Fibroblast of skin of right biceps (primary cell): ENCODE measurements at places on chromosomes 12 and 14.
A peak's percentile ranks its signal among the peaks of the same experiment; 100 is the strongest.

DNA sequence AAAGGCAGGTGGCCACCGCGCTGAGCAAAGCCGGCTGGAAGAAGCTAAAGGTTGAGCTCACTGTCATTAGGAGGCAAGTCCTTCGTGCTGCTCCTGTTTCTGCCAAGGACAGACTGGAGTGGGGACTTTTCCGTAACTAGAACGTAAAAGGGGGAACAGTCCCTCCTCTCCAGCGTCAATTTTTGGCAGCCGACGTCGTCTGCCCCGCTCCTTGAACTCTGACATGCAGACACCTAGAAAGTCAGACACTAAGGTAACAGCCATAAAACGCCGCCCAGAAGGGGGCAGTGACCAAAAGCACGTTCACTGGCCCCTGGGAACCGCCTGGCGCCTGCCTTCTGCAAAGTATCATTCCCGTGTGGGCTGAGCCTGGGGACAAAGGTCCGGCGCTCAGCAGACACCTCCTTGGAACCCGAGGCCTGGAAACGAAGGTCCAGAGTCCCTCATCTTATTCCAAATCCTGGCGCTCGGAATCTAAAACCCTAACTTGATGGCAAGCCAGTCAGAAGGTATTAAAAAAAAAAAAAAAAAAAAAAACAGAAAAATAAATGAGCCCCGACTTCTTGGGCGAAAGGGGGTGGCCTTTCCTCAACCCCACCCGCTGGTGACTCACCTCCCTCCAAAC lies 1.1 kb upstream of the LRP1 start:
- DNase-seq, result no peak

DNA sequence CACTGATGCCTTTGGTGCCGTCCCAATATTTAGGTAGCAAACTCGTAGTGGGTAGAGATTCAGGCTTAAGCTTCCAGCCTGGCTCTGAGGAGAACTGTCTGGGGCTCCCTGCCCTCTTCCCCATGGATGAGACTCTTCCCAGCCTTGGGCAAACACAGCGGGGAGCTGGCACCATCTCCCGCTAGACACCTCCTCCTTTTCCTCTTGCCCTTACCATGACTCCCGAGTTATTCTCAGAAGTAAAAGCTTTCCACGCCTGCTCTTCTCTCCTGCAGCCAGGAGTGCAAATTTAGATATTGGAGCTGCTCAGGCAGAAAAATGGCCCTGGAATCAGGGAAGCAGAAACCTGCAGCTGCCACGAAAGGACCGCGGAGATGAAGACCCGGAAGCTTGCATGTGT lies 45.6 kb upstream of the RBM19 start:
- no peak for DNase-seq

DNA sequence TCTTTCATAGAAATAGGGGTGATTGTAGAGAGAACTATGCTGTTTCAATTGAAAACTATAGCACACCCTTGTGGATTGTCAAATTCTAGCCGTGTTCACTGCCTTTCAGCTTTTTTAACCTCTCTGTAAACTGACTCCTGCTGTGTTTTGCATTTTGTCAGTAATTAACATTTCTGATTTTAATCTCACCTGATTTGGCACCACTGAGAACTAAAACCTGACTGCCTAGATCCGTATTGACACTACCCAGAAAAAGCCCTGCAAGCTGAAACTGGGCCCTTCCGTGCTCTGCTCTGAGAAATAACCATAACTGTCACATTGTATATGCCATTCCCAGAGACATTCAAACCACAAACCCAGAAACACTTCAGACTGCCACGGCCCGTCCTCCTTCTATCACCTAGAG lies 26.6 kb upstream of the ETV6 start:
- no peak for DNase-seq

DNA sequence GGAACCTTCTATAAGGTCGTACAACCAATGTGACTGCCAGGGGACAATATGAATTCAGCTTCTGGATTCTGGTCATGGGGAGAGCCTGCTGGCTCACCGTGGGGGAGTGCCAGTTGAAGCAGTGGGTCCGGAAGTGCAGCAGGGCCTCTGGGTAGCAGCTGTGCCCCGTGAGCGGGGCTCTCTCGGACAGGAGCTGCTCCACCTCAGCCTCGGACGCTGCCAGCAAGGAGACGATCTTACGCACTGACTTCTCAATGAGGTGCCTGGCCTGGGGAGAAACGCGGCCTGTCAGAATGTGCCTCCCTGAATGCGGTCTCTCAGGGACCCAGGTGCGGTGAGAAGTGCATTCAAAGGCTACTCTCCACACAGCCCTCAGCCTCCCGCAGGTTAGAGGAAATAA lies 42.0 kb downstream of the LGMN start:
- no peak for DNase-seq

DNA sequence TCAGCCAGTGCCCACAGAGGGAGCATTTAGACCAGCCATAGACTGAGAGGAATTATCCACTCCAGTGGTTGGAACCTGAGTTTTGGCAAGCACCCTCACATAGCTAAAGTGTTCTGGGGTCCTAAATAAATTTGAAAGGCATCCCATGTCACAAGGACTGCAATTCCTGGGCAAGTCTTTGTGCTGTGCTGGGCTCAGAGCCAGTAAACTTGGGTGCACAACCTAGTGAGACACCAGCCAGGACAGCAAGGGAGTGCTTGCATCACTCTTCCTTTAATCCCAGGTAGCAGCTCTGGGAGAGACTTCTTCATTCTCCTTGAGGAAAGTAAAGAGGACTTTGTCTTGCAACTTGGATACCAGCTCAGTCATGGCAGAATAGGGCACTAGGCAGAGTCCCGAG lies 142.0 kb upstream of the FSCB start:
- no peak for DNase-seq

DNA sequence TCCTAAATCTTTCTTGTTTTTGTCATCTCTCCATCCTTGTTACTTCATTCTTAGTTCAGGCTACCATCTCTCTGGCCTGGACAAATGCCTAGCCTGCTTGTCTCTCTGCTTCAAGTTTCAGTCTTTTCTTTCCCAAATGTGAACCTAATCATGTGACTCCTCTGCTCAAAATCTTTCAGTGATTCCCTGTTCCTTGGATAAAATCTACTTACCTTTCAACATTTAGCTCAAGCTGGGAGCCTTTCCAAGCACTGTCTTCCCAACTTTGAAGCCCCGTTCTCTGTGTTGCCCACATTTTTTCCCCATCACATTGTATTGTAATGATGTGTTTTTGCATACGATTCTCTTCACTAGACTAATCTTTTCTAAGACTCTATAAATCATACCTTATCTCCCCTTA lies 24.7 kb downstream of the SLC7A8 start:
- peak; percentile 25 for DNase-seq

DNA sequence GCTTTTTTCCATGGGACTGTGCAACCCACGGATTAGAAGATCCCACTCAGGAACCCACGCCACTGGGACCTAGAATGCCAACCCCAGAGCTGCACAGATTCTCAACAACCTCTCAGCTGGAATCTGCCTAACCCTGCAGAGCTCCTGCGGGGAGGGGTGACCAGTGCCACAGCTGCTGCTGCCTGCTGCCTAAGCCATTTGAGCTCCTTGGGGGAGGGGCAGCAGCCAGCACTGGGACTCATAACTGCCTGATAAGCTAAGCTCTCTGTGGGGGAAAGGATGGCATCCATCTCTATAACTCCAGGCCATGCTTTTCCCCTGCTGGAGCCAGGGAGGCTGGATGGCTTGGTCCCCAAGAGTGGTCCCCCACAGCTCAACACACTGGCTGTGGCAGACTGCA lies 182.8 kb downstream of the SLC5A8 start:
- no peak for DNase-seq

DNA sequence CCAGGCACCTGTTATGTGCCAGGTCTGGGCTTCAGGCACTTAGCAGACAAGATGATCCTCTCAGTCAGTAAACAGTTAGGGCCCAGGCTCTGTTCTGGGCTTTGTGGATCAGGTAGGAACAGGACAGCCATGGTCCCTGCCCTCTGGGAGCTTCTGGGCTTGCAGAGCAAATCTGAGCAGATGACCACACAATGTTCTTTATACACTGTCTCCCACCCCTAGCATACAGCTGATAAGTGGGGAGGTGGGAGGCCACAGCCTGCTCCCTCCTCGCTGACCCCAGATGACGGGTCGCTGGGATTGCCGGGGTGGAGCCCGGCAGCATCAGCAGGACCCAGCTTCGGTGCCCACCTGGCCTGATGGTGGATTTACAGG lies 53.1 kb upstream of the RIN3 start:
- no peak for DNase-seq

DNA sequence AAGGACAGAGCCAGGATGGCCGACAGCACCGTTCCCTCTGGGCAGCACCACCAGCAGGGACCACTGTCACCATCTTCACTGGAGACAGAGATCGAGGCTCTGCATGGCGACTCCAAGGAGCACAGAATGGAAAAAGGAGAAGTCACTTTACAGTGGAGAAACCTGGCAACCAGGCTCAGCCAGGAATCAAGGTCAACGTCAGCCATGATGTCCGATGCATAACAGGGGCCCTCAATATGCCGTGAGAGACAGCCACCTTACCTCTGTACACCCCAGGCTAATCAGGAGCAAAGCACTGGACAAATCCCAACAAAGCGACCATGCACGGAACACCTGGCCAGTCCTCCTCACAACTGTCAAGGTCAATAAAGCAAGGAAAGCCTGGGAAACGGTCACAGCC lies 20.6 kb upstream of the SFSWAP start:
- DNase-seq, result no peak

DNA sequence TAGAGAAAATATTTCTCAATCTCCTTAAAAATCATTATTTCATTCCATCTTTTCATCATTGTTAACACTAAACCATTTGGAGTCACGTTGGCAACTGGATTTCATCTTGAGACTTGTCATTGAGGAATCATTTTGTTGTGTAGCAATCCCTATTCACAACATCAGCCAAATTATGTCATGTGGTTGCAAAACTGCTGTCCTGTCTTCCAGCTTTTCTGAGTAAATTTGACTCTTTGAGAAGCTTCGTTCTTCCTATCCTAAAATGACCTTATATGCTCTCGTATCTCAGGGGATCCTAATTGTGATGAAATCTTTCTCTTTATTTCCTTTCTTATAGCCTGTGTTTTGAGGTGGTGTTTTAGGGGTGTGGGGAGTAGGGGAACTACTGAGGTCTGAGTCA lies 30.6 kb upstream of the KICS2 start:
- peak; percentile 55 for DNase-seq

GRCh38 chr14:89013098-89013504 lies 188.7 kb downstream of the TTC8 start:
- peak; percentile 29 for DNase-seq

DNA sequence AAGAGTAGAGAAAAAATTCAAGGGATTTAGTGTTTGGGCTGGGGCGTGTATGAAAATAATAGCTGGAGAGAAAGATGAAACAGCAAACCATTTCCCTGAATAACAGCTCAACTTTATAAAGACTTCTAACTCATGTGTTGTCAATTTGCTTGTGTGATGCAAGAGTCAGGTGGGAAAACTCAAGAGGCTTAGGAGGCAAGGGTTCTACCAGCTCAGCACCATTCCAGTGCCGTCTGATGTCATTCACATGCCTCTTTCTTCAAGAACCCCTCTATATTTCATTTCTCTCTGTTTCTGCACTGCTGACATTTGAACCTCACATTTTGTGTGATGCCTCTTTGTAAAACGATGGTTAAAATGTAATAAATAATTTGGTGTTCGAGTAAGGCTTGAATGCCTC lies 192.2 kb downstream of the PRKD1 start:
- DNase-seq, result no peak

GRCh38 chr14:93107453-93107852 lies 8.3 kb downstream of the ITPK1 start:
- no peak for DNase-seq

DNA sequence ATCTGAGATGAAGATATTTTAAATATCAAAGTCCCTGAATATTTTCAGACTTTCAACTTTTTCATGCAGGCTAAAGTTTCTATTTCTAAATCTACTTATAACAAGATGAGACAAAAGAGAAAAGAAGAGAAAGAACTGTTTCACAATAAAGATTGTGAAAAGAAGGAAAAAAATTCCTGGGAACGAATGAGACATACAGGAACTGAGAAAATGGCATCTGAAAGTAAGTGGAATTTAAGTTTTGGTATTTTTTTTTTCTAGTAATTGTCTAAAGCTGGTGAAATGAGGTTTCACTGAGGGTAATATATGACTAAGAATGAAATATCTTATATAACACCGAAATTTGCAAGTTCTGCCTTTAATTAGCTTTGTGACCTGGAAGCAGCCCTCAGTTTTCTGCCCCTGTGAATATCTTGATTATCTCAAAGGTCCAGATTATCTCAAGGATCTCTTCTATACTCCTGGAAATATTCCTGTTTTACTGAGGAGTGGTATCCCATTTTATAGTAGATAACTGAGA lies 55.7 kb upstream of the PRPF39 start:
- DNase-seq, result no peak

DNA sequence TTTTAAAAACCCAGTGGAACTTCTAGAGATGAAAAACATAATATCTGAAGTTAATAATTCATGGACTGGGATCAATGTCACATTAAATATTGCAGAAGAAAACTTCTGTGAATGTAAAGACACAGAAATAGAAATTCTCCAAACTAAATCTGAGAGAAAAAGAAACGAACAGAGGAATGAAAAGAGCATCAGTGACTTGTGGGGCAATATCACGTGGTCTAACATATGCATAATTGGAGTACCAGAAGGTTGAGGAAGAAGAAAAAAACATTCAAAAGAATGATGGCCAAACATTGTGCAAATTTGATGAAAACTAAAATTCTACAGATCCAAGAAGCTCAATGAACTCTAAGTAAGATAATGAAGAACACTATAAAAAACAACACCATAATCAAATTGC lies 130.8 kb downstream of the EFCAB11 start:
- DNase-seq, result no peak
